ENCODE measurements at places on chromosomes 11 and 22.

- no peak for DNase-seq
Observed at GRCh38 chr11:113681711-113682413, 24.2 kb downstream of the TMPRSS5 start.

GRCh38 chr11:83520849-83521248 lies 234.7 kb upstream of the CCDC90B start:
- DNase-seq, result no peak

DNA sequence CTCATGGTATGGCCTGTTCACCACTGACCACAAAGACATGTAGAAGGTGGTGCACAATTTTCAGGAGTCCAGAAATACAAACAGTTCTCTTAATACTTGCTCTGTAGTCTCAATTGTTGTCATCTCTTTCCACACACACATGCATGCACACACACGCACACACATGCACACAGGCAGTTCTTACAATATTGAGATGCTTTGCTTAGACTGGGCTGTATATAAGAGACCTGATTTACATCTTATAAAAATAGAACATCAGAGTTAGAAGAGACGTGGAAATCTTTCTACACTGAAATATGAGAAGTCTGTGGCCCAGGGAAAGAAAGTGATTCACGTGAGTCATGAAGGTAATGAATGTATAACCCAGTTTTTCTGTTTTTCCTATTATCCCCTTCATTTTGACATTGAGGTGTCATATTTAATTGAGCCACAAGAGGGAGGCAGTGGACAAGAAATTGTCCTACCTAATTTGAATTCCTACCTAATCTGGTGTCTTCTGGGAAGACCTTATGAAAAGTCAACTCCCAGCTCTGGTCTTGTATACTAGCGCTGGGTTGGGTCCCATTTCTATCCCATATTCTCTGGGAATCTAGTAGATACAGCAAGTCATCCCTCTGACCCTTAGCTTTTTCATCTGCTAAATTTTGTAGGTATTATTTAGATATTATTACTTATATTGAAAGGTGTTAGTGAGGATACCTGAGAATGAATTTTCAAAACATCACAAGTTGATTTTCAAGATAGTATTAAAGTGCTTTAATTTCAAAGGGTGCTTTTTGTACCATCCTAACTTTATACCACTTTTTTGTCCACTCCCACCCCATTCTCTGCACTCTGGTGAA lies 14.9 kb upstream of the MS4A4A start:
- peak; percentile 45 for DNase-seq

GRCh38 chr11:125166764-125167291 lies 2.3 kb downstream of the PKNOX2 start:
- peak; percentile 27 for DNase-seq

- DNase-seq, result no peak
Observed at GRCh38 chr22:21860491-21861039, 6.9 kb downstream of the MAPK1 start.

Measured in GM20000 (cell line).